ENCODE measurements at places on chromosomes 3 and 15.
A peak's percentile ranks its signal among the peaks of the same experiment; 100 is the strongest.

DNA sequence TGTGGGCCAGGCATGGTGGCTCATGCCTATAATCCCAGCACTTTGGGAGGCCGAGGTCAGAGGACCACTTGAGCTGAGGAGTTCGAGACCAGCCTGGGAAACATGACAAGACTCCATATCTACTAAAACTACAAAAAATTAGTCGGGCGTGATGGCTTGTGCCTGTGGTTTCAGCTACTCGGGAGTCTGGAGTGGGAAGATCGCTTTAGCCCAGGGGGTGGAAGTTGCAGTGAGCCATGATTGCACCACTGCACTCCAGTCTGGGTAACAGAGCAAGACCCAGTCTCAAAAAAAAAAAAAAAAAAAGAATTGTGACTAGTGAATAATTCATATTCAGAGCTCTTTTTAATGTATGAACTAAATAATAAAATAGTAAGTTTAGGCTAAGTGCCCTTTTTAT, 87.8 kb upstream of the TSEN2 start:
- DNase-seq, result no peak

DNA sequence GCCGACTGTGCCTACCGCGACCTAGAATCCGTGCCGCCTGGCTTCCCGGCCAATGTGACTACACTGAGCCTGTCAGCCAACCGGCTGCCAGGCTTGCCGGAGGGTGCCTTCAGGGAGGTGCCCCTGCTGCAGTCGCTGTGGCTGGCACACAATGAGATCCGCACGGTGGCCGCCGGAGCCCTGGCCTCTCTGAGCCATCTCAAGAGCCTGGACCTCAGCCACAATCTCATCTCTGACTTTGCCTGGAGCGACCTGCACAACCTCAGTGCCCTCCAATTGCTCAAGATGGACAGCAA, 1.4 kb downstream of the ISLR start:
- no peak for DNase-seq

DNA sequence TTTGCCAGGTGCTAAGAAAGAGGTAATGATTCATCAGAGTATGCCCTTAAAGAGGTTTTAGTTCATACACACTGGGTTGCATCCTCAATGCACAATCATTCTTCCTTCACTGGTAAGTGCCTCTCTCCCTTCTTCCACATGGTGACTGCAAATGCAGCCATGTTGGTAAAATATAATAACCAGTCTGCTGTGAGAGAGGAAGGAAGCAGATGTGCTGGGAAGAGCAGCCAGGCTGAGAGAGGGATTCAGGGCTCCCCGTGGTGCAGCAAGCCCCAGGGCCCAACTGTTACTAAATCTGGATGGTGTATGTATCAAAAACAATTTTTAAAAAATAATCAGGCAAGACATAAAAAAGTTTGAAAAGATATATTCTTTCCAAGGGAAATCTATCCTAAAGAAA, 498.1 kb downstream of the MAGI1 start:
- DNase-seq, result no peak

- DNase-seq, result peak; percentile 10
Observed at GRCh38 chr15:42042602-42043400, 22.0 kb upstream of the PLA2G4E start.

DNA sequence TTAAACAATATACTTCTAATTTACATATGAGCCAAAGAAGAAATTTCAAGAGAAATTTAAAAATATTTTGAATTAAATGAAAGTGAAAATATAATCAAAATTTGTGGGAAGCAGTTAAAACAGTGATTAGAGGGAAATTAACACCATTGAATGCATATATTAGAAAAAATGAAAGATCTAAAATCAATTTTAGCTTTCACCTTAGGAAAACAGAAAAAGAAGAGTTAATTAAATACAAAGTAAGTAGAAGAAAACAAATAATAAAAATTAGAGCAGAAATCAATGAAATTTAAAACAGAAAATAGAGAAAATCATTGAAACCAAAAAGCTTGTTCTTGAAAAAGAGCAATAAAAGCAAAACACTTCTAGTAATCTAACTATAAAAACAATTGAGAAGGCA, 38.6 kb upstream of the AP3B2 start:
- no peak for DNase-seq

All from Right ventricle myocardium superior (tissue), 1 donor.